ENCODE measurements at places on chromosomes 5 and 9. TPM values are rescaled to one million over a fixed set of nuclear protein-coding genes. Genes with fewer than 3 reads are reported as not detected.
A peak's percentile ranks its signal among the peaks of the same experiment; 100 is the strongest.

GRCh38 chr9:127915801-127916719 lies 781 bp downstream of the ST6GALNAC4 start:
- no peak for DNase-seq
- H3K4me1 ChIP-seq: peaks cover 36% of the 10 kb centered on the region
- peak overlapping the region; percentile 70 for H3K27ac ChIP-seq

DNA sequence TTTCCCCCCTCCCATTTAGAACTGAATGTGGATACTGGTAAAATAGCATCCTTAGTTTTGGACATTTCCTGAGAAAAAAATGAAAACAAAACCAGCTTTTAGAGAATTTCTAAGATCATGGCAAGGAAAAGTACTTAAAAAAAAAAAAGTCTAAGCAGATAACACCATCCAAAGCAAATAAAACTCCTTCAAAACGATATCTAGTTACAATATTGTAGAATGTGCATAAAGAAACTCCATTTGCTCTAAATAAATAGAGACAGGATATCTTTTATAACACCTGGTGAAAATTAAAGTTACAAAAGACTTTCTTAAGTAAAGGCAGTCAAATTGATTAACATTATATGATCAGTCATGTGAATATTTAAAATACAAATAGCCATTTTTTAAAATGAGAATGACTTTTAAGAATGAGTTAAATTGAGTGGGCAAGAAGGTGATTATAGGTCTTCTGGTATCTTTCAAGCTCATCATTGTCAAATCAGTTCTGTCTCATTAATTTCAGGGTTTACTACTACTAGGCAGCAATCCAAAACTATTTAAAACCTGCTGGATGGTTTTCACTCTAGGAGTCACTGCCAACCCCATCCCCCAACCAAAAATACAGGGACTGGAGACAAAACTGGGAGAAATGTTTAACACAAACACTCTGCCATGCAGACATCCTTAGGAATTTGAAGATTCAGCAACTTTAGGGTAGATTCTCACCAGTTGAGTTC lies 382.6 kb downstream of the ADGRV1 start:
- no peak overlapping the region for H3K4me3 ChIP-seq
- H3K4me1 ChIP-seq: no peaks in the 10 kb centered on the region
- DNase-seq: no peak
- no peaks in the 10 kb centered on the region for H3K36me3 ChIP-seq

ZNF462 gene
- 34.8 TPM for total RNA-seq

SPINK4 gene
- total RNA-seq: not detected

SLC36A3 gene
- not detected for total RNA-seq

SLC35D2 gene
- 23.7 TPM for total RNA-seq

SLC6A3 gene
- total RNA-seq: 0.05 TPM

- H3K27ac ChIP-seq: peak overlapping the region; percentile 90
- DNase-seq: no peak
- H3K36me3 ChIP-seq: no peaks in the 10 kb centered on the region
- H3K4me3 ChIP-seq: peak overlapping the region; percentile 65
- H3K27me3 ChIP-seq: no peaks in the 10 kb centered on the region
These were observed 2.3 kb downstream of the WHRN start for GRCh38 chr9:114503009-114503408.

DNA sequence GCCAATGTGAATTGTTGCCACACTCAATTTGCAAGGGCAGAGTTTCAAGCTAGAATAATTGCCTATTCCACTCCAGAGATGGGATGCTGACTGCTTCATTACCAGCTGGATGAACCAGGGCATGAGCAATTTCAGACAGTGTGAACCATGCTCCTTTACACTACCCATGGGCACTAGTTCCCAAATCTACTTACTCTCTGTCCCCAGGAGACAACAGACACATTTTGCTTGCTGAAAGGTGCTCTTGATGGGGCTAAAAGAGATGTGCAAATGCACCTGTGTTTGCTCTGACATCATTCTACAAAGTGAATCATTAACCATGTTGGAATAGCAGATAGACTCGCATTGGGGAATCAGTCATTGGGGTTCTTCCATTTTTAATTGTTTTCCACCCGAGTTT lies 522.3 kb upstream of the NUDT12 start:
- H3K27ac ChIP-seq: no peak overlapping the region
- H3K4me1 ChIP-seq: no peaks in the 10 kb centered on the region
- H3K4me3 ChIP-seq: no peak overlapping the region
- H3K36me3 ChIP-seq: peaks cover 3% of the 10 kb centered on the region

GRCh38 chr9:116688806-116689485 lies 1.8 kb downstream of the TRIM32 start:
- no peak for DNase-seq
- no peaks in the 10 kb centered on the region for H3K36me3 ChIP-seq
- no peaks in the 10 kb centered on the region for H3K27me3 ChIP-seq
- H3K4me3 ChIP-seq: no peak overlapping the region
- 0 out of 2 replicates have a peak, but pooled peaks cover 4% of the 10 kb centered on the region for H3K4me1 ChIP-seq

CCDC112 gene
- 5.6 TPM for total RNA-seq

DNA sequence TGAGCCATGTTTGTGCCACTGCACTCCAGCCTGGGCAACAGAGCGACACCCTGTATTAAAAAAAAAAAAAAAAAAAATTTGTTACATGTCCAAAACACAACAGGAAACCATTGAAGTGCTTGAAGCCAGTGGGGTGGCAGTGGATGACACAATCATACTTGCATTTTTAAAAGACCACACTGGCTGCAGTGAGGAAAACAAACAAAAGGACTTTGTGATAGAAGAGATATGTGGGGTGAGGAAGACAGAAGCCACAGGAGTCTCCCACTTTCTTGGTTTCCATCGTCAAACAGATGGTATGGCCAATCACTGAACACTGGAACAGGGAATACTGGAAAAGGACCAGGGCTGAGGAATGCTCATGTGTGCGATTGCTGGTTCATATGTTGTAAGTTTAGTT lies 20.9 kb upstream of the COMMD10 start:
- no peak overlapping the region for H3K27ac ChIP-seq
- H3K4me1 ChIP-seq: no peaks in the 10 kb centered on the region
- H3K36me3 ChIP-seq: no peaks in the 10 kb centered on the region
- peaks cover 2% of the 10 kb centered on the region for H3K27me3 ChIP-seq

ENC1 gene
- total RNA-seq: 37.0 TPM

DNA sequence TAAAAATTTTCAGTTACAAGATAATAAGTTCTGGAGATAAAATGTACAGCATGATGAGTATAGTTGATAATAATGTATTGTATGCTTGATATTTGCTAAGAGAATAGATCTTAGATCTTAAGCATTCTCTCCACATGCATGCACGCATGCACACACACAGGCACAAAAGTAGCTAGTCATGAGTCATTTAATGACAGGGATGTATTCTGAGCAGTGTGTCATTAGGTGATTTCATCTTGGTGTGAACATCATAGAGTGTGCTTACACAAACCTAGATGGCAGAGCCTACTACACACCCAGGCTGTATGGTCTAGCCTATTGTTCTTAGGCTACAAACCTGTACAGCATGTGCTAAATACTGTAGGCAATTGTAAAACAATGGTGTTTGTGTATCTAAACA lies 124.2 kb downstream of the PTTG1 start:
- no peaks in the 10 kb centered on the region for H3K36me3 ChIP-seq
- H3K4me1 ChIP-seq: no peaks in the 10 kb centered on the region
- no peaks in the 10 kb centered on the region for H3K27me3 ChIP-seq
- no peak overlapping the region for H3K4me3 ChIP-seq
- no peak overlapping the region for H3K27ac ChIP-seq

ISL1 gene
- total RNA-seq: 0.36 TPM

C9orf153 gene
- not detected for total RNA-seq

- H3K27ac ChIP-seq: no peak overlapping the region
- no peak overlapping the region for H3K4me3 ChIP-seq
- H3K36me3 ChIP-seq: no peaks in the 10 kb centered on the region
- H3K27me3 ChIP-seq: no peaks in the 10 kb centered on the region
- no peaks in the 10 kb centered on the region for H3K4me1 ChIP-seq
- DNase-seq: no peak
These were observed 500.0 kb downstream of the SPATA31D1 start for GRCh38 chr9:82488313-82489200.

TRIM7 gene
- 25.8 TPM for total RNA-seq

RUFY1 gene
- 66.3 TPM for total RNA-seq

DNA sequence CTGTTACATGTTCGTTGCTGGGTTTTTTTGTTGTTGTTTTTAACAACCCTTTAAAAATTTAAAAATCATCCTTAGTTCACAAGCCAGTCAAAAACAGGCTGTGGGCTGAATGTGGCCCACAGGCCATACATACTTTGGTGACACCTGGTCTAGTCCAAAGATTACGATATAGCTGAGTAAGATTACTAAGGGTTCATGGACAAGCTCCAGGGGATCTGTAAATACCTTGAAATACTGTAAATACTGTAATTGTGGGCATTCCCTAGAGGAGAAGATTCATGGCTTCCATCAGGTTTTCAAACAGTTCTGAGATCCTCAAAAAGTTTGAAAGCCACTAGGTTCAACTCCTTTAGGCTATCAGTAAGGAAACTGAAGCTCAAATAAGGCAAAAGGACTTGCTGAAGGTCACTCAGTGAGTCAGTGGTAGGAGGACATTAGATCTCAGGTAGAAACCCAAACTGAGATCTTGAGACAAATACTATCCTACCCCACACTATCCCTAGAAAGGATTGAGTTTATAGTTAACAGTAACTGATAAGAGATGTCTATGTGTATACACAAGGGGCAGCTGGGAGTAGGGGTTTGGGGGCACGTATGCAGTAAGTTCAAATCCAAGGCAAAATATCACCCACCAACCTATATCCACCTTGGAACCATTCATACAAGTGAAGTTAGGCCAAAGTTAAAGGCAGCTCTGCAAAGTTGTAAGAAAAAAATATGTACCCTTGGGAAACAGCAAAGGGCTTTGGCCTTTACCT lies 17.8 kb downstream of the RAB14 start:
- peaks cover 10% of the 10 kb centered on the region for H3K36me3 ChIP-seq
- no peaks in the 10 kb centered on the region for H3K27me3 ChIP-seq
- peaks cover 17% of the 10 kb centered on the region for H3K4me1 ChIP-seq
- no peak overlapping the region for H3K4me3 ChIP-seq

DNA sequence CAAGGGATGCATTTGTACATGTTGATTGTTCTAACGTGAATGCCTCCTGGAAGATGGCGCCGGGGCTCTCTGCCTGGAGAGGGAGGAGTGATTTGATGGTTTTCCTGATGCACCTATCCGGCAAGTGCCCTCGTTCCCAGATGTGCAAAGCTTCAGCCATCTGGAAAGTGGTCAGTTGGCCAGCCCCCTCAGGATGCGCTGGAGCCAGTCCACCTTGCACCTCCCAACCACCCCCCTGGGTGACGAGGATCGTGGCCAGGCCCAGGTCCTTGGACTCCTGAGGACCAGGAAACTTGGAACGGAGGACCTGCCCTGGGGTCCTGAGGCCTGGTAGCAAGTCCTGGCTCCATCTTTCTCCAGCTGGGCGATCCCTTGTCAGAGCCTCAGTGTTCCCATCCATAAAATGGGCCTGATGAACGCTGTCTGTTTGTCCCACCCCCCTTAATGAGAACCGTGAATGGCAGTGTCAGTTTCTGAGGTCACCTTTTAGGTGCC lies 23.6 kb upstream of the RNU6ATAC start:
- H3K4me3 ChIP-seq: no peak overlapping the region
- no peaks in the 10 kb centered on the region for H3K4me1 ChIP-seq
- H3K27ac ChIP-seq: no peak overlapping the region
- H3K27me3 ChIP-seq: no peaks in the 10 kb centered on the region
- no peaks in the 10 kb centered on the region for H3K36me3 ChIP-seq

DNA sequence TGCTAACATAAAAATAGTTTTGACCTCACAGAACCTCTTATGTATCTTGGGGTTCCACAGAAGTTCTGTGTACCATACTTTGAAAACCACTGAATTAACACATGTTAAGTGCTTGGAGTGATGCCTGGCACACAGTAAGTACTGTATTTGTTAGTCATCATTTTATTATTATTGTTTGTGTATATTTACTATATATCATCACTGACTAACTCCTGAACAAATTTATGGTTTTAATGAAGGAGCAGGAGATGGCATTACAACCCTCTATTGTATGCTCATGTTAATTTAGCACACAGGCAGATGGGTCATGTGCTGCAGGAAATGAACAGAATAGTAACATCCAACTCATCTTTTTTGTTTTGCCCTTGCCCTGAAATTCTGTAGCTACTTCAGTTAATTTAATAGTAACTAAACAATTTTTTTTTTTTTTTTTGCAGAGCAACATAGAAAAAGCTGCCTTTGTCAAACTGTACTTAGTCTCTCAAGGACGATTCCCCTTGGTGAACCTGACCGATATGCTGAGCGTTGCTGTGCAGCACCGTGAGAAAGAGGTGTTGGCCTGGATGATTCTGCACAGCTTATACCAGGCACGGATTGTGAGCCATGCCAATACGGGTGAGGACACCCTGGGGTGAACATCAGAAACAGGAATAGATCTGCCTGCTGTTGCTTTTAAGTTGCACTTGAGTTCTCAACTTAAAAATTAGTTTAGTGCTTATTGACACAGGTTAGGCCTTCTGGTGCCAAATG lies 45.4 kb downstream of the HACD4 start:
- no peak for DNase-seq
- H3K27ac ChIP-seq: no peak overlapping the region
- H3K4me1 ChIP-seq: no peaks in the 10 kb centered on the region
- no peaks in the 10 kb centered on the region for H3K27me3 ChIP-seq
- H3K4me3 ChIP-seq: no peak overlapping the region
- no peaks in the 10 kb centered on the region for H3K36me3 ChIP-seq

DNA sequence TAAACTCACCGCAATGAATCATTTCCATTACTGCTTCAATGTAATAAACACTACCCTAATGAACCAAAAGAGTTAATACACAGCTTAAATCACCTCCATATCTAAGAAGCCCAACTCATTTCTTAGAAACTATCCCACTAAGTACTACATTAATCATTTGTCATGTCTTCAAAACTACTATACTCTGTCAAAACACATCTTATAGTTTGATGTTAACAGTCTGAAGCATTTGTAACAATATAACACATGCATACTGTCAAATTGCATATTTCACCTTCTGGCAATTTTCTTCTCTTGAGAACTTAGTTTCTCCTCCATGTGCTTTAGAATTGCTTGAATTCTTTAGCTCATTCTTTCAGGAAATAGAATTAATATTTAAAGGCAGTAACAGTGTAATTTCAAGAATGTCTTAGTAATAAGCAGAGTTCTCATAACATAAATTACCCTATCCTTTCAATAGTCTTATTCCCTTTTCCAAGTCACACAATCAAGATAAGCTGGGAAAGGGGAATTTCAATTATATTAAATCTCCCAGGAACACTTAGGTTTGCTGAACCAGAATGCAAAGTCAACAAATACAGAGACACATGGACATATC lies 199.7 kb downstream of the ATPSCKMT start:
- no peak overlapping the region for H3K27ac ChIP-seq
- H3K27me3 ChIP-seq: no peaks in the 10 kb centered on the region
- DNase-seq: no peak
- no peaks in the 10 kb centered on the region for H3K4me1 ChIP-seq
- no peaks in the 10 kb centered on the region for H3K36me3 ChIP-seq
